ENCODE measurements at places on chromosomes 11 and 22.

- DNase-seq = peak; percentile 38
Observed at GRCh38 chr11:72069787-72070251, 10.5 kb downstream of the NUMA1 start.

DNA sequence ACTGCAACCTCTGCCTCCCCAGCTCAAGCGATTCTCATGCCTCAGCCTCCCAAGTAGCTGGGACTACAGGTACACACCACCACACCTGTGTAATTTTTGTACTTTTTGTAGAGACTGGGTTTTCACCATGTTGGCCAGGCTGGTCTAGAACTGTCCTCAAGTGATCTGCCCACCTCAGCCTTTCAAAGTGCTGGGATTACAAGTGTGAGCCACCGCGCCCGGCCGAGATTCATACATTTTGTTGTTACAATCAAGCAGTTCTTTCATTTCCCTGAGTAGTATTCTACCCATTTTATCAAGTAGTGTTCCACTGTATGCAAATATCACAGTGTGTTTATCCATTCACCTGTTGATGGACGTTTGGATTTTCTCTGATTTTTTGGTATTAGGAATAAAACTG, 26.6 kb upstream of the SLC35C1 start:
- DNase-seq = no peak

DNA sequence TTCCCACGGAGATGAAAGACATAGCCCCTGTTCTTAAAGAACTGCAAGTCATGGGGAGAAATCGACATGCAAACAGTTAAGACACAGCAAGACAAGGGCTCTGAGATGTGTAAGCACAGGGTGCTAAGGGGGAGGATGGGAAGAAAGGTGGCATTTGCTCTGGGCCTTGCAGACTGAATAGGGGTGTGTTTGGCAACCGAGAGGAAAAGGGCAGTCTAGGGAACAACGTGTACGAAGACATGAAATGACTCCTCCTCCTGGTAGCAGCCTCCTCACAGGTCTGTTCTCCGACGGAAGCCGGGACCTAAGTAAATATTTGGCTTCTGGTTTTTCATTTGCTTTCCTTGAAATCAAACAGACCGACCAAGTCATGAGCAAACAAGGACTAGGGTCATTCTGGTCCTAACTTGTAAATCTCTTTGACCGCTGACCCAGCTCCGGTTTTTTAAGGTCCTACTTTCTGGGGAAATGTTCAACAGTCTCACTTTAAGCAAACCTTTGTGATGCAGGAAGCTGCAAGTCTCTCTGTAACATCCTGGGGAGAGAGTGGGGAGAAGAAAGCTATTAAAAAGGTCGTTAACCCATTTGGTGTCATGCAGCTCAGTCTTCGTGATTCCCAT, 19.7 kb downstream of the NNMT start:
- no peak for DNase-seq

DNA sequence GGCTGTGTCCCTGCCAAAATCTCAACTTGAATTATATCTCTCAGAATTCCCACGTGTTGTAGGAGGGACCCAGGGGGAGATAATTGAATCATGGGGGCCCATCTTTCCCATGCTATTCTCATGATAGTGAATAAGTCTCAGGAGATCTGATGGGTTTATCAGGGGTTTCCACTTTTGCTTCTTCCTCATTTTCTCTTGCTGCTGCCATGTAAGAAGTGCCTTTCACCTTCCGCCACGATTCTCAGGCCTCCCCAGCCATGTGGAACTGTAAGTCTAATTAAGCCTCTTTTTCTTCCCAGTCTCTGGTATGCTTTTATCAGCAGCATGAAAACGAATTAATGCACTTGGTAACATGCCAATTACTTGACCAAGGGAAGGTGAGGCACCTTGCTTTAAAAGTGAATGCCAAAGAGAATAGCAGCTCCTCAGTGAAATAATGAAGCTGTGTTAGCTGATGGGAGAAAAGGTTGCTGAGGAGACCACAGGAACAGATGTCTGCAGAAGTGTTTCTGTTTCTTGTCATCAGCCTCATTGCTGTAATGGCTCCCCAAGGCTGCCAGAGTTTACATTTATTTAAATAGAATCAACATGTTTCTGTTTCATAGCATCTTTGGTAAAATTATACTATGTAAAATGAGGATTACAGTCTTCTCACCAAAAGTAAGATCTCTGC, 89.0 kb upstream of the CD44 start:
- no peak for DNase-seq

GRCh38 chr11:24773322-24773721, 276.5 kb downstream of the LUZP2 start:
- DNase-seq = no peak

GRCh38 chr11:132718711-132719671, 813.3 kb downstream of the OPCML start:
- peak; percentile 20 for DNase-seq

- no peak for DNase-seq
Observed at GRCh38 chr11:93663021-93663420, 1.5 kb downstream of the CEP295 start.

GRCh38 chr11:27196203-27196897, 155.7 kb downstream of the BBOX1 start:
- no peak for DNase-seq

DNA sequence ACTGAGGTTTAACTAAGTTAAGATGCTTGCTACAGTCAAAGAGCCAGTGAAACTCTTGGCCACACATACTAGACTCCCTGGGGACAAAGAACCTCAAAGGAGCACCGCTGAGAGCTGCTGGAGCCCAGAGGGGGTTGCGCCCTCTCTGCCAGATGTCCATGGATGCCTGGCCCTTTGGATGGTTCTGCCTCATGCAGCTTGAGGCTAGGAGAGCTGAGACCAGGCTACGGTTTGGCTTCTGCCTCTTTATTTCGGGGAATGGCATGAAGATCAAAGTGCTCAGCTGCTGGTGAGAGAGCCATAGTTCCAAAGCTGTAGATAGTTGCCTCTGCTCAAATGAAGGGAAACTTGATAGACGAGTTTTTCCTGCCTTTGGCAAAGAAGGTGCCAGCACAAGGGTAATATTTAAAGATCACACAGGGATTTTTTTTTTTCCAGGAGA, 43.0 kb downstream of the RASSF10 start:
- peak; percentile 28 for DNase-seq

- no peak for DNase-seq
Observed at GRCh38 chr11:10514202-10514601, 26.8 kb downstream of the RNF141 start.
